Activated CD8-positive, alpha-beta T cell treated with anti-CD3 and anti-CD28 coated beads for 36 hours (primary cell): ENCODE measurements at places on chromosomes 1 and 21.
A peak's percentile ranks its signal among the peaks of the same experiment; 100 is the strongest.

- DNase-seq = no peak
These were observed 144.3 kb upstream of the C1orf21 start for GRCh38 chr1:184242507-184242943.

GRCh38 chr1:53390736-53391135 lies 62.9 kb upstream of the LRP8 start:
- no peak for DNase-seq

GRCh38 chr1:60898987-60899386 lies 183.4 kb upstream of the NFIA start:
- peak; percentile 20 for DNase-seq

DNA sequence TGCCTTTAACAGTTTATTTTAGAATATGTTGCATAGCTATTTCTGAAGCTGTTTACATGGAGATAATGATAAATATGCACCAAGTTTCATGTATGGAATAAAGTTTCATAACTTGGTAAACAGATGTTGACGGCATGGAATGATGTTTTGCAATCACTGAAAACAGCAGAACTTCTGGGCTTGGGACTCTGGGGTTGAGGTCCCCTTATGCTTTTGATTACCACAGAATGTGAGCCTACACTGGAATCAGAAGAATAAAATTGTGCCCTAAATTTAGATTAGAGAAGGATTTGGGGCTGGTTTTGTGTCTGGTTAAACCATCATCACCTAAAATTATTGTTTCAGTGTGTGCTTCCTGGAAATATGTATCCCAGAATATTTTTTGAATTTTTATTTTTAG lies 11.1 kb downstream of the KRTAP24-1 start:
- DNase-seq = no peak

DNA sequence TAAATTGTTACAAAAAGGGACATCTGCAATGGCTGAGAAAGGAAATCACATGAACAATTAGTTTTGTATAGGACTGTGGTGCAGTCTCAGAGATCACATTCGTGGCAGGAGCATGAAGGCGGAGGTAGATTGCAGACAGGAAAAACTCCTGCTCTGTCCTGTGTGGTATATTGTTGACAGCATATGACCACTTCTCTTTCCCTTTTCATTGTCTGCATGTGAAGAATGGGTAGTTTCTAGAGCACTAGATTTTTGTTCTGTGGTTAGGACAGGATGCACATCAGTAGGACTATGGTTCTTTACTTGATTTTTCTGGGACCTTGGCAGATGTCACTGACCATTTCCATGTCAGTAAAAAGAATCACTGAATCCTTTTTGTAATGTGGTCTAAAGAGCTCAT lies 625.9 kb upstream of the PKN2 start:
- DNase-seq = no peak

GRCh38 chr1:8027748-8028570 lies 1.9 kb upstream of the ERRFI1 start:
- DNase-seq = no peak

DNA sequence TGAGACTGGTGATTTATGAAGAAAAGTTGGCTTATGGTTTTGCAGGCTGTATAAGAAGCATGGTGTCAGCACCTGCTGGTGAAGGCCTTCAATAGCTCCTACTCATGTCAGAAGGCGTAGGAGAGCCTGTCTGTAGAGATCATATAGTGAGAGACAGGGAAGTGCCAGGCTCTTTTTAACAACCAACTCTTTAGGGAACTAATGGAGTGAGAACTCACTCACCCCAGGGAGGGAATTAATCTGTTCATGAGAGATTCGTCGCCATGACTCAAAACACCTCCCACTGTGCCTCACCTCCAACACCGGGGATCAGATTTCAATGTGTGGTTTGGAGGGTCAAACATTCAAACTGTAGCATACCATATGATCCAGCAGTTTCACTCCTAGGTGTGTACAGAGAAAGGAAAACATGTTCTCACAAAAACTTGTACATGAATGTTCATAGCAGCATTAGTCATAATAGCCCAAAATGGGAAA lies 72.6 kb downstream of the TTC3 start:
- DNase-seq = no peak

- no peak for DNase-seq
These were observed 14.5 kb downstream of the KRTAP10-1 start for GRCh38 chr21:44525391-44526095.

DNA sequence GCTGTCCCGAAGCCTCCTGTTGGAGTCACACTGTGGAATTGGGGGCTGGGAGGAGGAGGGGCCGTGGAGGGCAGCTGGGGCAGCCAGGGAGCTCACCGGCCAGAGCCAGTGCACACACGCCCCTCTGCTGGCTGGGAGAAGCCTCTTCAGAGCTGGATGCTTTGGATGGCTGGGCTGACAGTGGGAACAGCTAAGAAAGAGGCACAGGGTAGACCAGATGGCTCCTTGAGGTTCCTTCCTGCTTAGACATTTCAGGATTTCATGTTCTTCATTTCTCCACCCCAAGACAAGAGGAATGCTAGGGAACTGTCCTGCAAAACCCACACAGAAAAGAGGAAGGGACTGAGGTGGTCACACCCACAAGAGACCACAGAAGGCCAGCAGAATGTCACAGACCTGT lies 254.8 kb upstream of the VAMP3 start:
- no peak for DNase-seq

- peak; percentile 62 for DNase-seq
These were observed 771 bp downstream of the RABGAP1L start for GRCh38 chr1:174160109-174160473.

- DNase-seq = no peak
These were observed 95.7 kb downstream of the DSCAM start for GRCh38 chr21:40751221-40751620.

DNA sequence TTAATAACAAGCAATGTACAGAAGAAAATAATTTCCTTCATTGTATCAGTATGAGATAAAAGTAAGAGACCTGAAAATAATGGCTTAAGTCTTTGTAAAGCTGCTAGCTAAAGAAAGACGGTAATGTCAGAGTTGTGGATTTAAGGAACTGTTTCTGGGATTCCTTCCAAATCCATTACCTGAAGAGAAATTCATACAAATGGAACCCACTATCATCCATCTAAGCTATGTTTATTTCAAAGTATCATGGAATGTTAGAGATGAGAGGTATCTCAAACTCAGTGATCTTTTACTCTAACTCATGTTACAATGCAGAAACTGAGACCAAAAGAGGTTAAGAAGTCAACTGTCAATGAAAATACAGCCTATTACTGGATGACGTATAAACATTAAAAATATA lies 197.7 kb downstream of the DENND1B start:
- DNase-seq = no peak

GRCh38 chr1:38991638-38992411 lies 749 bp downstream of the AKIRIN1 start:
- peak; percentile 17 for DNase-seq

GRCh38 chr21:44574457-44575306 lies 1.2 kb downstream of the KRTAP10-4 start:
- no peak for DNase-seq

- DNase-seq = no peak
These were observed 84.2 kb downstream of the NDUFS5 start for GRCh38 chr1:39110325-39110851.

DNA sequence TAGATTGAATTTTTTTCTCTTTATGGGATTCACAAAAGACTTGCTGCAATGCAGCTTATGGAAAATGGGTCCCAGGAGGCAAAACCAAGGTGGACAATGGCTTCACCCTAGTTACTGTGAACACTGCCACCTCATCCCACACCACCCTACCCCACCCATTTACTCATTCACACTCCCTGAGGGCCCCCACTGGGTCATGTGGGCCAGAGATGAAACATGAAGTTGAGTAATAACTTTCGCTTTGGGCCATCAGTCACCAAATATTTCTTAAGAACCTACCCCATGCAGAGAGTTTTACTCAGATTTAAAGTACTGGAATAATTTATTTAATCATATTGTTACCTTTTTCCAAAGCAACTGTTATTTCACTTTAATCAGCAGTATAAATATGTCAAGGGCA lies 191.8 kb downstream of the TPR start:
- peak; percentile 43 for DNase-seq

DNA sequence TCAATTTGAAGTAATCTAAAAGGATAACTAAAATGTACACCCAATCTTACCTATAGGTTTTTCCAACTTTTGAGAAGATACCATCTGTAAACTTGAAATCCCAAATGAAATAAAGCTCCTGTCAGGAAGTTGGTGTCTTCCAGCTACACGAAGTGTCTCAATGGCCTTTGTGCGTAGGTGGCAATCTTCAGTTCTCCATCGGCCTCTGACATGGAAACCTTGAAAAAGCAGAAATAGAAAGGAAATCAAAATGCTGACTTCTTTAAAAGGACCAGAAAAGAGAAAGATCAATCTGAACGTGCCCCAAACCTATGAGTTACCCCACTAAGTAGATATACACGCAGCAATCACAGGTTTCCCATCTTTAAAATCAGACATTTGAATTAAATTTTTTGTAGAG lies 10.0 kb downstream of the MKNK1 start:
- no peak for DNase-seq

DNA sequence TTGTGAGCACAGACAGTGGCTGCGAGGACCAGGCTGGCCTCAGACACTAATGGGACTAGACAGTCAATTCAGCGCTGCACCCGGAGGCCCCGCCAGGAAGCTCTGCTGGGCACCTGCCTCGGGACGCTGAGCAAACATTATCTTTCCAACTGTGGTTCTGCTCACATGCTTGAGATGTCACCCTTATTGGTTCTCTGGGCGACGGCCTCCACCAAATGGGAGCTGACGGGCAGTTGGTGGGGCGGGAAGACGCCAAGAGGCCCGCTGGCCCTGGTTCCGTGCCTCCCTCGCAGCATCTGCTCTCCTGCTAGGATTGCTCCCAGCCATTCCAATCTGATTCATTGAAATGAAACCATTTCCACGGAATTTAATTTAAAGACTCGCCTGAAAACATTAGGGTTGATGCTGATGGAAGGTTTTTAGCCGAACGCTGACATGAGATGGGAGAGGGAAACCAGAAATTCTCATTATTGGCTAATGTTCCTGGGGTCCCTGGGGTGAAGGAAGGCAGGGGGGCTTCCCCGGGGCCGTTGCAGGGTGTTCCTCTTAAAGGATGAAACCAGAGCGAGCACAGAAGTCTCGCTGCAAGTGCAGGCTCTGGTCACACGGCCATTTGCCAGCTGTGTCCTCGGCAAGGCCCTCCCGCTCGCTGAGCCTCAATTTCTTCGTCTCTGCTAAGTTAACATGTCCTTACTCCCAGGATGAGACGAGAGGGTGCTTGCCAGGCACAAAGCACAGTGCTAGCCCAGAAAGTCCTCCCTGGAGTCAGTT lies 512.2 kb downstream of the NPHP4 start:
- DNase-seq = no peak

DNA sequence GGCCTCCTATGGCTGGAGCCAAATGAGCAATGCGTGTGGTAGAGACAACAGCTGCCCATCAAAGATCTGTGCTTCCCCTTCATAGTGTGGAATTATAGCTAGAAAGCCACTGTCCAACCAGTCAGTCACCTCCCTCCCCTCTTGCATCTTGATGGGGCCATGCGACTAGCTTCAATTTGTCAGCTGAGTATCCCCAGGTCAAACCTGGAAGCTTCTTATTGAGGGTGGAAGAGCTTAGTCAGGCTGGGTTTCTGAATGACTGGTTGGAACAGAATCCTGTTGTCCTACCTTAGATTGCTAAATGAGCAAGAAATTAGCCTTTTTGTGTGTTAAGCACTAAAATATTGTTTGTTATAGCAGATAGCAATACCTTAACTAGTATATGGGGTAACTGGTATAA lies 625.4 kb downstream of the PTPRC start:
- DNase-seq = peak; percentile 17

DNA sequence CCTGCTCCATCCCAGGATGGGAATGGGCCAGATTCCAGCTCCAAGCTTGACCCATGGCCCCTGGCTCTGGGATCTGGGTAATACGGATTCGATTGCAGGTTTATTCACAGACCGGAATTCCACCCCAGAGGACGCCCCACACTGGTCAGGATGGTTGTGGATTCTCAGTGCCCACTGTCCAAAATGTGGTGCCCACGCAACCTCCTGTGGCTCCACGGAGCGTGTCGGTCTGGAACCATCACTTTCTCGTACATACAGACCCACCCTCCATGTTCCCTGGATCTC lies 31.6 kb downstream of the KRTAP10-1 start:
- no peak for DNase-seq

GRCh38 chr1:240492832-240493440 lies 119.0 kb downstream of the GREM2 start:
- DNase-seq = peak; percentile 19

DNA sequence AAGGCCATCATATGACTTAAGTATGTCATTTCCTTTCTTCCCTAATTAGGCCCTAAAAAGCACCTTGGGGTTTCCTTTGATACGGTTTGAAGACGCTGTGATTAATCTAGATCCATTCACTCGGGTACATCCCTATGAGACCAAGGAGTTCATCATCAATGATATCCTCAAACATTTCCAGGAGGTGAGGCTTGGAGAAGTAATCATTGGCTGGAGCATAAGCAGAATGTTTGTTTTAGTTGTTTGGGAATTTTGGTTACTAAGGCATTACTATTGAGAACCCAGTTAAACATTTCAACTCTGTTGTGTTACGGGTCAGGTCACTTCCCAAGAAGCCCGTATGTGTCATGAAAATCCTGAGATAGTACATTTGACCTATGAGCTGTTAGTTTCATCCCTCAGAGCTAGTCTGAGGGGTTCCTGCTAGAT lies 185.2 kb downstream of the VPS13D start:
- DNase-seq = no peak

DNA sequence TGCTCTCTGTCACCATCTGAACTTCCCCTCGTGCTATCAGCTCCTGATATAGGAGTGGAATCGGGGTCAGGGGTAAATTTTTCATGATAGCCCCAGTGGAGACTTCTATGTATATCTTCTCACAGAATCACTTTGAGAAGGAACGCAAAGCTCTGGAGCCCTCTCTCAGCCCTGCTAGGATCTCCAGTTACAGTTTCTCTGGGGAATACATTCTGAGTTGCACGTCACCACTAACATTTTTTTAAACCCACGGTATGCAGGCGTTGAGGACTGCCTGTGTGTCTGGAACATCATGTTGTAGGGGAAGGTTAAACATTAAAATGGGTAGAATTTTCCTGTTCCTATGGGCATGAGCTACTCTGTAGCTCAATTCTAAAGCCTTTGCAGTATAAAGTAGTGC lies 116.4 kb upstream of the FAM78B start:
- no peak for DNase-seq

DNA sequence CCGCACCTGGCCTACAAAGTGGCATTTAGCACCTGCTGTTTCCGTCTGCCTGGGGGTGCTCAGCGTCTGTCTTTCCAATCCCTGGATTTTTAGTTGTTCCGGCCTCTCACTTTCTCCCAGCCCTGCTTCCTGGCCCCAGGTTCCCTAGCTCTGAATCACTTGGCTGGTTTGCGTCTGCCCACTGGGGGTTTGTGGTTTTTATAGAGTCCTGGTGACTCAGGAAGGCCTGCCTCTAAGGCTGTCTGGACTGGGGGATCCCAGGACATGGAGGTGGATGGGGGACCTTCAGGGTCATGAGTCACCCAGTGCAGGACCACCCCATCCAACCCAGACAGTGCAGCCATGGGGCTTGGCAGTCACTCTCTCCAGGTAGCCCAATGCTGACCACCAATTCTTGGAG lies 53.5 kb downstream of the MRPL37 start:
- no peak for DNase-seq
